ENCODE measurements at places on chromosomes 2 and 18.

- no peak for DNase-seq
Measured at GRCh38 chr2:191693778-191694177, 15.8 kb downstream of the NABP1 start.

DNA sequence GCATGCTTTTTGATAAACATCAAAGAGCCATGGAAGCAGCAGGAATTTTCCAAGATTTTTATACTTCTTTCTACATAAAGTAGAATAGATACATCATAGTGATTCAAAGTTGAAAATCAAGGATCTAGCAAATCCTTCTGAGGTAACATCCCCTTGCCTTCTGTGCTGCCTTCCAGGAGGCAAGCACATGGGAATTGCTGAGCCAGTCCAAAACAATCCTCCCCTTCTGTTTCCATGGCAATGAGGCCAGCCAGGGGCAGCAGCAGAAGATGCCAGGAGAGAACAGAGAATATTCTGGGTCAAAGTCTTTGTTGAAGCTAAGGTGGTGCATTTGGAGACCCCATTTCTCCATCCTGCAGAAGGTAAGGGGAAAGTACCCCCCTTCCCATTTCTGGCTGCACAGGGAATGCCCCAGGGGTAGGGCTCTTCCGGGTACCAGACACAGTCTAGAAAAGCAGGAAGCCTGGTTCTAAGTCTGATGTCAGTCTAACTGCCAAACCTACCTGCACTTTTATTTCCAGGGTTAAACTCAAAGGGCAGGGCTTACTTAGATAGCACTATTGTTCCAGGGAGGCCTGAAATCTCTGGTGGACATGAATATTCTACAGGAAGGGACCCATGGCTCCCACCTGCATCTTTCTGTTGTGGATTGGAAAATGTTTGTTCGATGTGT, 22.1 kb downstream of the CENPA start:
- no peak for DNase-seq

DNA sequence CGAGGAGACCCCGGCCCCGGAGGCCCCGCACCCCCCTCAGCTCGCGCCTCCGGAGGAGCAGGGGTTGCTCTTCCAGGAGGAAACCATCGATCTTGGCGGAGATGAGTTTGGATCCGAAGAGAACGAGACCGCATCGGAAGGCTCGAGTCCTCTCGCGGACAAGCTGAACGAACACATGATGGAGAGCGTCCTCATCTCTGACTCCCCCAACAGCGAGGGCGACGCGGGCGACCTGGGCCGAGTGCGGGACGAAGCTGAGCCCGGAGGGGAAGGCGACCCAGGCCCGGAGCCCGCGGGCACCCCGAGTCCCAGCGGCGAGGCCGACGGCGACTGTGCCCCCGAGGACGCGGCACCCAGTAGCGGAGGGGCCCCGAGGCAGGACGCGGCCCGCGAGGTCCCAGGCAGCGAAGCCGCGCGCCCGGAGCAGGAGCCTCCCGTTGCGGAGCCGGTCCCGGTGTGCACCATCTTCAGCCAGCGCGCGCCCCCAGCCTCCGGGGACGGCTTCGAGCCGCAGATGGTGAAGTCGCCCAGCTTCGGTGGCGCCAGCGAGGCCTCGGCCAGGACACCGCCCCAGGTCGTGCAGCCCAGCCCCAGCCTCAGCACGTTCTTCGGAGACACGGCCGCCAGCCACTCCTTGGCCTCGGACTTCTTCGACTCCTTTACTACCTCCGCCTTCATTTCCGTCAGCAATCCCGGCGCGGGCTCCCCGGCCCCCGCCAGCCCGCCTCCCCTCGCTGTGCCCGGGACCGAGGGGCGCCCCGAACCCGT, 8.3 kb downstream of the TRAPPC12 start:
- no peak for DNase-seq

DNA sequence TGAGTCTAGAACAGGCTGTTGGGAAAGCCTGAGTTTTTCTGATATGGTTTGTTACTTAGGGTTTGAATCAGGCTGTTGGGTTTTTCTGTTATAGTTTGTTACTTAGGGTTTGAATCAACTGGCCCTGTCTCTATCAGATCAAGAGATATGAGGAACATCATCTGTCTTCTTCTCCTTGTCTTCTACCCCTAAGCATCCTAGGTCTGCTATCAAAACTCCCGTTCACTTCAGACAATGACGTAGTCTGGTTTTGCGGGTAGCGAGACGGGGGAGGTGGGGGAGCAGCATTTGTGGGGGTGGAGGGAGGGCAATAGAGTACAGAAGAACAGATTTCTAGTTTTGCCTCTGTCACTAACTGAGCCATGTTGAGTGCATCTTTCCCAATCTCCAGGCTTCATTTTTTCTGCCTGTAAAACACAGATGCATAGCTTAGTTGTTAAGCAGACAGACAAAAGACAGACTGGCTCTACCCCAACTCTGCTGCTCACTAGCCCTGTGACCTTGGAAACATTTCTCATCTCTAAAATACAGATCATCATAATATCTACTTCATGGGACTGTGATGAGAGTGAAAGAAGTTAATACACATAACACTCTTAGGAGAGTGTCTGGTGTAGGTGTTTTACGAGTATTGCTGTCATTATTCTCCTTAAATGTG, 9.1 kb downstream of the TNP1 start:
- no peak for DNase-seq

DNA sequence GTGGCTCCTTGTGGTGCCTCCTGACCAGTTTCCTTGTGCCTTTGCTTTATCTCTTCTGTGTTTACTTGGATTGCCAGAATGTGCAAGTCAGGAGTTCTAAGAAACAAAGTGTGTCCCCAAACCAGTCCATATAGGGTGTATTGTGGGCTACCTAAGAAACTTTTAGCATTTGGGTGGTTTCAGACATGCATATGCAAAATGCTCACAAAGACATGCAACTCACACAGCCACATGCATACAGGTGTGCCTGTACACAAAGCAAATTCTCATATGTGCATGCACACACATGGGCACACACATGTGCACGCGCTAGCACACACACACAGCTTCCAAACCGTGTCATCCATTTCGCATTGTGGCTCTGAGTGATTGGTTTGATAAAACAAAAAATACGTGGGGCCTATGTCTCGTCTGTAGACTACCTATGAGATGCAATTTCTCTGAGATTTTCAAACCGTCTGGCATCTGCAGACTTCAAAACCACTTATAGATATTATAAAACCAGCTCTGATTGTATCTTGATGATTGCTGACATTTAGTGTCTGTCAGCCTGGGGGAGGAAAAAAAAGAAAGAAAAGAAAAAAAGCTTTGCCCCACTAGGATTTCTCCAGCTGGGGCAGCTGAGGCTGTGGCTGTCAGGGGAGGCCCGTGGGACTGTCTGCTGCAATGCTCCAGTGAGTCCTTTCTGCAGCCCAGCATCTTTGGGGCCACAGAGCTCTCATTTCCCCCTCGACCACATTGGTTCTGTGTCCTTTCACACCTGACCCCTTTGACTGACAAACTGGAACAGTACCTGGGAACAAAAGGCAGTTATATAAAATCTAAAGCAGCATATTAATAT, 556.1 kb downstream of the CMPK2 start:
- no peak for DNase-seq

DNA sequence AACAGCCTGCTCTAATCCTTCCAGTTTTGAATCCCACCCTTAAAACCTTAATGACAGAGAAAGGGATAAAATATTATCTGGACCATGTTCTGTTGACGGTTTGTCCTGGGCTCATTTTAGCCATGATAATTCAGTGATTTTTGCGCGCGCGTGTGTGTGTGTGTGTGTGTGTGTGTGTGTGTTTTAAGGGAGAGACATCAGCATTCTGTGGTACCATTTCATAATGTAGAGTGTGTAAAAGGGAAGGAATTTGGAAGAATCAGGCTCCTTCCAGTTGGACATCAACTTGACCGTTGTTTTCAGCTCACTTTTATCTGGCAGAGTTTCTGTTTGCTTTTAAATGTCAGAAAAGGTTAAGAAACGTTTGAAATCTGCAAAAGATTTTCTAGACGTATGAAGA, 535.5 kb downstream of the TNS1 start:
- DNase-seq = no peak

GRCh38 chr18:21074336-21075323, 37.0 kb downstream of the ROCK1 start:
- no peak for DNase-seq

- DNase-seq = no peak
Measured at GRCh38 chr2:224023188-224023587, 15.9 kb downstream of the SERPINE2 start.

DNA sequence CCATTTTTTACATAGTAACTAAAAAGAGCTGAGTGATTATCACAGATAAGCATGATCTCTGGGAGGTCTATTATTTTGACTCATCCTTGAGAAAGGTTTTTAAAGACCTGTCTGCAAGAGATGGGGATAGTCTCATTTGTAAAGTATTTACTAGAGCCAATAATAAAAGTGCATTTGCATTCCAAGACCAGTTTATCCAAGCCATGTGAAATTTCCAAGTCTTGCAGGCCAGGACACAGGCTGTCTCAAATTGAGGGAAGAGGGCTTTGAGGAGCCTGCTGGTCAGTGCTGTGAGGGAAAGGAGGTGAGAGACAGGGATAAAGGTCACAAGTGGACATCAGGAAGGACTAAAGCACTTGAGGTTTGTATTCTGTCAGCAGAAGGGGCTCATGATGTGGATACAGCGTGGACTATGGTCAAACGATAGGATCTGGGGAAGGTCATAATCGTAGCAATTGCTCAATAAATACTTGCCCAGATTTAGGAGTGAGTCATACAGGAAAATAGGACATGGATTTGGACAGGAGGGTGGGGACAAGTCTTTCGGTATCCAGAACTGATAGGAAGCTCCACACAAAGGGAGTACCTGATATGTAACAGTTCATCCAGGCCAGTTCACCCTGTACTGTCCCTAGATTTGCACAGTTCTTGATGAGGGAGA, 6.6 kb upstream of the CDH2 start:
- no peak for DNase-seq

GRCh38 chr2:152223977-152224376, 48.4 kb upstream of the STAM2 start:
- no peak for DNase-seq

- peak; percentile 57 for DNase-seq
Measured at GRCh38 chr18:21191596-21192307, 50.3 kb upstream of the GREB1L start.

- peak; percentile 52 for DNase-seq
Measured at GRCh38 chr2:33475224-33476130, 972 bp upstream of the RASGRP3 start.

GRCh38 chr18:39622431-39622830, 2056.8 kb upstream of the CELF4 start:
- DNase-seq = no peak

DNA sequence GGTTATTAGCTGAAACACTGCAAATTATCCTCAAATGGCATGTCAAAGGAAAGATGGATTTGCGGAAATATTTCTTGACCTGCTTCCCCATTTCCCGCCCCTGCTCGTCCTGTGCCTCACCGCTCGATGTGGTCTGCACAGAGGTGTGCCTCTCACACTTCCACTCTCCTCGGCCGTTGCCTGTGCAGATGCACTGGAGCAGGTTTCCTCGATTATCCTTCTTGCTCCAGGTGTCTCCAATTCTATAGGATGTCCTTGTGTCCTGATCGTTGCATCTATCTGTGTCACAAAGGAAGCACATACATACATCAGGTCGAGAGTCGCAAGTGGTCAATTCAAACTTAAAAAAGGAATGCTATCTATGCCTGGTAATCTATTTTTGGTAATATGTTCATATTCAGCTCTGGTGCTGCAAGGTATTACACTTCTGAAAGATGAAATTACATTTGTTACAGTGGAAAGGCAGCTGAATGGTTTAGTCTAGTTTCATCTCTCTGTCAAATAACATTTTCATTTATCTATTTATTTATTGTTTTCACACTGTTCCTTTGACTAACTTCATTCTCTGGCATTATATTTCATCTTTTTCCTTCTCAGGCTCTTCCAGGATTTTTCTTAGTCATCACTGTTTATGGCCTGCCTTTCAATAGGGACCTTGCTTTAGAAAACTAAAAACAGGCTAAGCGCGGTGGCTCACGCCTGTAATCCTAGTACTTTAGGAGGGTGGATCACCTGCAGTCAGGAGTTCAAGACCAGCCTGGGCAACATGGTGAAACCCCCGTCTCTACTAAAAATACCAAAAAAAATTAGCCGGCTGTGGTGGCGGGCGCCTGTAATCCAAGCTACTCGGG, 7.6 kb downstream of the FN1 start:
- no peak for DNase-seq

DNA sequence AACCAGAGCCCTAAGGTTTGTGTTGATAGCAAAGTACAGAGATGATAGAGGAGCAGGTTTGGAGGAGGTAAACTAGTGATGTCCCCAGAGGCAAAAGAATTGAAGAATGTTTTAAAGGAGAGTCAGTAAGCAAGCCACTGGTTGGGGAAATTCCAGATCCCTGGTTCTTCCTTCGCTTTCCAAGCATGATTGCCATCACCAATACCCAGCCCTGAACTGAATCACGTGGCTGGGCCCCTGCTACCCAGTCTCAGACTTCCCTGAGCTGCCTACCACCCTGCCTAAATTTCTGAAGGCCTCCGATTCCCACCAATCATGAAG, 310.8 kb upstream of the STON1 start:
- no peak for DNase-seq

GRCh38 chr2:235541016-235541415, 47.2 kb downstream of the AGAP1 start:
- no peak for DNase-seq

GRCh38 chr18:44497757-44498490, 182.8 kb upstream of the SETBP1 start:
- no peak for DNase-seq

DNA sequence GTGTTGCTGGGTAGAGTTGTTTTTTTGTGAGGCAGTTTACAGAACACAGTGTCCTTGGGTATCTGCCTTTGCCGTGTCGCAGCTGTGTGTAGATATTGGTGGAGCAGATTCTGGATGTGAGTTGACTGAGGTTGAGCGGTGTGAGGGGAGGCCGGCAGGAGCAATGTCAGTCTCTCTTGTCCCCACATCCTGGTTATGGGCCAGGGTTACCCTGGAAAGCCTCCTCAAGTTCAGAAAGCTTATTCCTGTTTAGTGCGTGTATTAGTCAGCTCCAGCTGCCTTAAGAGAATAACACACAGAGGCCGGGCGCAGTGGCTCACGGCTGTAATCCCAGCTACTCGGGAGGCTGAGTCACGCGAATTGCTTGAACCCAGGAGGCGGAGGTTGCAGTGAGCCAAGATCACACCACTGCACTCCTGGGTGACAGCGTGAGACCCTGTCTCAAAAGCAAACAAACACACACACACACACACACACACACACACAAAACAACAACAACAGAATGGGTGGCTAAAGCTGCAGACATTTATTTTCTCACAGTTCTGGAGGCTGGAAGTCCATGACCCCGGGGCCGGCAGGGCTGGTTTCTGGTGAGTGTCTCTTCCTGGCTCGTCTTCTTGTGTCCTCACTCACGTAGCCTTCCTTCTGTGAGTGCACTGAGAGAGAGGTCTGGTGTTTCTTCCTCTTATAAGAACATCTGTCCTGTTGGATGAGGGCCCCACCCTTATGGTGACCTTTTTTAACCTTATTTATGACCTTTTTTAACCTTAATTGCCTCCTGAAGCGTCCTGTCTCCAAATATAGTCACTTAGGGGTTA, 5.1 kb downstream of the NCK2 start:
- DNase-seq = no peak

DNA sequence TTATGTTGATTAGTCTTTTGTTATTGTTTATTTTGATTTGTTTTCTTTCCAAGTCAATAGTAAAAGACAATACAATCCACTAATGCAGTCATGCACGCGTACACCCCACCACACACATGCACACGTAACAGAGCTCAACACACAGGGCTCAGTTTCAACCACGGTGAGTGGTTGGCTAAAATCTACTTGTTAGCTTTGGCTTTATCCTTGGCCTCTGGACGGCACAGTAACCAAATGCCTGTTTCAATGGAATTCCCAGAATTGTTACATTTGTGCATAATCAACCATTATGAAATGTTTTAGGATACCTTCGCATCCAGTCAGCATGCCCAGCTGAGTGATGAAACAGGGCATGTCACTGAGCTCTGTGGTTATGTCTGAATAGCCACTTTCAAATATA, 53.2 kb downstream of the NYAP2 start:
- DNase-seq = no peak
